ENCODE measurements at places on chromosomes 7 and 10.
A peak's percentile ranks its signal among the peaks of the same experiment; 100 is the strongest.

DNA sequence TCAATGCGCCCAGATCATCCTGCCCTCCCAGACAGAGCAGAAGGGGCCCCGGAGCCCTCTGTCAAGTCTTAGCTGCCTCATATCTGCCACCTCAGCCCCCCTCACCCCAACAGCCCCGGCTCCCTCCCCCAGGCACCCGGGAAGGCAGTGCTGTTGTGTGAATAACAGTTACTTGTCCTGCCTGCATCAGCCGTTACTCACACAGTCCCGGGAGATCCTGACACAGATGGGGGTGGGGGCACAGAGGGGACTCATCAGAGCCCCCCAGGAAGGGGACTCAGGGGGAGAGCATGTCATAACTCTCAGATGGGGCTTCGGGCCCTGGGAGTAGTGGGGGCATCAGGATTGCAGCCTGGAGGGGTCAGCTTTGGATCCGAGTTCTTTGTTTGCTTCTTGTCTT, 12.4 kb upstream of the SERPINE1 start:
- no peak for DNase-seq

GRCh38 chr10:84537447-84537931, 209.1 kb downstream of the CCSER2 start:
- DNase-seq = peak; percentile 40

GRCh38 chr7:73738220-73738611, 386 bp downstream of the ABHD11 start:
- no peak for DNase-seq

DNA sequence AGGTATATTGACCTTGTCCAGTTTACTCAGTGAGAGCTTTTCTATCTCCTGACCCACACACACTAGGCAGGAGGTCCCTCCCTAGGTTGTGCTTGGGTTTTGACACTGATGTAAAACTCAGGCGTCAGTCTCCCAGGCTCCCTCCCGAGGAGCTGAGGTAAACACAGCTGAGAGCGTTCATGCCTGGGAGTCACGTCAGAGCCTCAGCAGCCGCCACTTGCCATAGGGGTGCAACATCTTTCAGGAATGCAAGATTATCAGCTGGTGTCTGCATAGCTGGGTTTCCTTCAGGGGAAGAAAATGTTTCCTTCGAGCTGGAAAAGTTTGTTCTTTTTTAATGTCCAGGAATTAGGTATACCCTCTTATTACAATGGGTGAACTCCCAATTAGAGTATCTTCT, 70.6 kb downstream of the FGFR2 start:
- DNase-seq = no peak
